Midbrain (tissue), 1 donor: ENCODE measurements at places on chromosomes 5 and 9.

GRCh38 chr9:103474156-103474555 lies 479.0 kb downstream of the CYLC2 start:
- DNase-seq = no peak

- no peak for DNase-seq
Measured at GRCh38 chr5:169707686-169708085, 70.6 kb downstream of the DOCK2 start.

GRCh38 chr5:18195910-18196309 lies 561.6 kb downstream of the TAF11L14 start:
- no peak for DNase-seq

DNA sequence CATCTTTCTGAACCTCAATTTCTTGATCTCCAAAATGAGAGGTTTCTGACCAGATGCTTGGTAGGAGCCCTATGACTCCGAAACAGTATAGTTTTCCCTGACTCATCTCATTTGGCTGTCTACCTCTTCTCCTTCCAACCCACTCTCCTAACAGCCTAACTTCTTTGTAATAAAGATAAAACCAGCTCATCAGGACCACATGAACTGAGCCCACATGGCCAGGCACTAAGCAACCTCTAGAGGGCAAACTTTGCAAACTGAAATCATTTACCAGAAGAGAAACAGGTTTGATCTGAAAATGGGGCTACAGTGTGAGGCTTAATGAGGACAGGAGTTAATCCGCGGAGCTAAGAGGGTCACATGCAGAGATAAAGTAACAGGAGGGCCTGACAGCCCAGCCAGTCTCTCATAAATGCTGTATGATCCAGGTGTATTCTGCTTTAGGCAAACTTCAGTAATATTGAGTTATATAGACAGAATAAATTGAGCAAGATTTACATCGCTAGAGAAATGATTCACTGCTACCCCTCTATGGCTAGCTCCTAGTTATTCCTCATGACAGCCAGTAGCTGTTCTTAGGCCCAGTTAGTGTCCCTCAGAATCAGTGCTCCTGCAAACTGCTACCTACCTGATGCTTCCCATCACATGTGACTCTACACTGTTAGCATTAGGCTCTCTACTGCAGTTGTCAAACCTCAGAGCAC lies 64.6 kb downstream of the ABCA1 start:
- peak; percentile 75 for DNase-seq

- no peak for DNase-seq
Measured at GRCh38 chr9:10250219-10250618, 362.6 kb downstream of the PTPRD start.

DNA sequence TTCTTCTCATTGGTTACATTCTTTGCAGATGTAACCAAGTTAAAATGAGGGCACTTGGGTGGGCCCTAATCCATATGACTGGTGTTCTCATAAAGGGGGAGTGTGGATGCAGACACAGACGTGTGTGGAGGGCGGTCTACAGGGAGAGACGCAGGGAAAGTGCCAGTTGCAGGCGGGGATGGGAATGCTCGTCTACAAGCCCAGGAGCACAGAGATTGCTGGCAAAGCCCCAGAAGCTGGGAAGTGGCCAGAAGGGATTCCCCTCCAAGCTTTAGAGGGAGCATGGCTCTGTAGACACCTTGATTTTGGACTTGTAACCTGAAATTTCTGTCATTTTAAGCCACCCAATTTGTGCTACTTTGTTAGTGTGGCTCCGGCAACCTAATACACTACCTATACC lies 96.8 kb upstream of the CTSL start:
- no peak for DNase-seq

DNA sequence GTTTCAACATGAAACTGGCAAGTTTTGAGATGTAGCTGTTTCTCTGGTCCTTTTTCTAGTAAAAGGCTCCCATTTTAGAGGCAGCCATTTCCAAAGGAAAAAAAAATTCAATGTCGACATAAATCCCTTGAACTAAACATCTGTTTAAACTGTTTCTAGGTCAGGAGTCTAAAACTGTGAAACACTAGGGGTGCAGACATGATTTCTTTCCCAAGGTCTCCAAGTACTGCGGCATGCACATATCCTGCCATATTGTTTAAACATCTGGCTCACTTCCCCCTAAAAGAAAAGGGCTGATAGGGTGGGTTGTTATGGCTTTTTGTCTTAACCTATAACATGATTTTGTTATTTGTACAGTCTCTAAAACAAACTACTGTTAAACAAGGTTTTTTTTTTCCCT lies 51.1 kb downstream of the NFIB start:
- DNase-seq = no peak

DNA sequence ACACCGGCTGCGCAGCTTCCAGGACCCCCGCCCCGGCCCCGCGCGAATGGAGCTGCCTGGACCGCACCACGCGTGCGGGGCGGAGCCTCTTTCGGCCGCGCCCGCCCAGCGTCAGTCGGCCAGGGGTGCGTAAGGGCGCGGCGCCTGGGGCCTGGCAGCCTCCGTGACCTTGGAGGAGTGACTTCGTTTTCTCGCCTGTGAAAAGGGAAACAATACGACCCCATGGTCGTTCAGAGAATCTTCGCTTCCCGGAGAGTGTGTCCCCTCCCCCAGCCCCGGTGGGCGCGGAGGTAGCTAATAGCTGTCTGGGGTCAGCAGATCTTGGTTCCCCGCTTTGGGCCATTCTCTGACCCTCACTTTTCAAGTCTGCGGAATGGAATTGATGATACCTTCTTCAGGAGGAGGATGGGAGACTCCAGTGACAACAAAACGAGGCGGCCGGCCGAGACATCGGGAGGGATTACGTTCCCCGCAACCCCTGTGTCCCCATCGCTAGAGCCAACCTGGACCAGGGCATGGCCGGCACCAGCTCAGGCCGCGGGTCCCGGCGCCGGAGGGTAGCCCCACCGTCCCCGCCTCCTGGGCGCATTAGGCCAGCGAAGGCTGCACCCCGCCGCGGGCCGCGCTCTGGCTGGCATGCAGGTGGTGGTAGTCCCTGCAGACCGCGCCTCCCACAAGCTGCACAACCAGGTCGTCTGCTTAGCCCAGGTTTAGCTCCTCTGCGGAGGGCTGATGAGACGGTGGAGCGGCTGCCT lies 5.5 kb upstream of the CDHR2 start:
- peak; percentile 54 for DNase-seq

DNA sequence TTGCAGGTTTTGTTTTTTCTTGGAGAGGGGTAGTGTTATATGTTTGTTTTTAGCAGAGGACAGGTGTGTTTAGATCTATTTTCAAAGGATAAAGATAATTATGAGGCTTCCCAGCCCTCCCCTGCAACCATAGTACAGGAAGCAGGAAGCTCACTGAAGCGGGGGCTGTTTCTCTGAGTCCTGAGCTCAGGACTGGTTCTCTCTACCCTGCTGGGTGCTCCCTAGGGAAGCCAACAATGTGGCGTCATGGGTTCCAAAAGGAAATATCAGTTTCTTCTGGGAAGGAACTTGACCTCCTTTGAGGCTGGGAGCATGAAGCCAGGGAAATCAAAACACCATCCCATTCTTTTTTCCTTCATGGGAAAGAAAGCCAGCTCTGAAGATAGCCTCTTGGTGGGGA lies 62.2 kb downstream of the RAD23B start:
- DNase-seq = no peak

DNA sequence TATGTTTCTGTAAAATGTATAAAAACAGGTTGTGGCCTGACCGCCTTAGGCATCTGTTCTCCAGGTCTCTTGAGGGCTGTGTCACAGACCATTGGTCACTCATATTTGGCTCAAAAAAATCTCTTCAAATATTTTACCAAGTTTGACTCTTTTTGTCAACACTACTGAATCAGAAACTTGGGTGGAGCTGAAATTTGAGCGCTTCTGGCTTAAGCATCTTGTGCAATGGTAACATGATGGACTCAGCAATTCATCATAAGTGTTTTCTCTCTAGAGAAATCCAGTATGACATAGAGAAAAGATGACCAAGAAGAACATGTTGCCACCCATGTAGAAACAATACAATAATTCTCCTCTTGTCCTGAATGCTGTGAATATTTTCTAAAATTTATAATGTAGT lies 387.9 kb downstream of the MAT2B start:
- DNase-seq = no peak

GRCh38 chr9:35258660-35259474 lies 97.1 kb downstream of the UNC13B start:
- DNase-seq = peak; percentile 76

DNA sequence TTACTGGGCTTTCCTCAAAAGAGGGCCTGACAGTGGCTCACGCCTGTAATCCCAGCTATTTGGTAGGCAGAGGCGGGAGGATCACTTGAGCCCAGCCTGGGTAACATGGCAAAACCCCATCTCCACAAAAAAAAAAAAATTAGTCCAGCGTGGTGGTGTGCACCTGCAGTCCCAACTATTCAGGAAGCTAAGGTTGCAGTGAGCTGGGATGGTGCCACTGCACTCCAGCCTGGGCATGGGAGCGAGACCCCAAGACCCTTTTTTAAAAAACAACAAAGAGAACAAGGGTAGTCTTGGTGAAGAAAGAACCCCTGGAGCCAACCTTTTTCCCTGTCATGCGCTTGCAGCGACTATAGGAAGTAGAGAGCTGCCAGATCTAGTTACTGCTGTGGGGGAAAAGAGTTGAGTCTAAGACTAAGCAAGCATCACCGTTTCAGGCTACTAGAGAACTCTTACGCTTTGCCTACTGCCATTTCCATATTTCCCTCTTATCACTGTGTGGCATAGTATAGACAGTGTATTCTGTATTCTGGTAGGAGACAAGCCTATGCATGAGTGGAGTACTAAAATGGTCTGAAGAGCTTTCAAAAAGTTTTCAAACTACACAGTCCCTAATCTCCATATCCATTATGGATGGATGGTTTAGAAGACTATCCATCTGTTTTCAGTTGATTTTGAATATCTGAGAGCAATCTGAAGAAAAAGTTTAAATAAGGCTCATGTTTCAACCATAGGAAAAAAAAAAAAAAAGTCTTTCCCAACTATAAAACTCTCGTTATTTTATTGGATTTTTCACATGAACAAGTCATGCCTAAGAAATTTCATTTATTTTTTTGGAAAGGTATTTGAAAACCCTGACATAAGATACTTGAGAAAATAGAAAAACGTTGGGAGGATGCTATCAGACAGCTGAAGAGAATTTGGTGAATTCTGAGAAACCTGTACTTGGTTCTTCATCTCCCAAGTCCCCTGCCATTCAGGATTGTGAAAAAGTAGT lies 2.6 kb downstream of the C9orf40 start:
- no peak for DNase-seq

GRCh38 chr5:92424785-92425426 lies 1041.8 kb upstream of the ARRDC3 start:
- DNase-seq = no peak

DNA sequence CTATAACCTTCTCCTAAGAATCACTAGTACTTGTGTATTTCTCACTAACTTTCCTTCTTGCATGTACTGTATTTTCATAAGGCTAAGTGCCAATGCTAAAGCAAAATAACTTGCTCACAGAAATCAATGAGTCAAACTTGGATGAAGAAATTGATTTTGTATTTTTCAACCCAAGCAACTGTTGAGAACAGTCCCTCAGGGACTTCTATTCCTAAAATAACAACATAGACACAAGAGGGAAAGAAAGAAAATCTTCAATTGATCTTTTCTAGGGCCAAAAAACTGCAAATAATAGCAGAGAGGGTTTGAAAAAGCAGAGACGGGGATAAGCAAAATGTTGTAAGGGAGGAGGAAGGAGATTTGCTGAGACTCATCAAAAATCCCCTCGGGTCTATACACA lies 69.8 kb downstream of the HABP4 start:
- DNase-seq = no peak
